ENCODE measurements at places on chromosomes 4 and X. TPM values are rescaled to one million over a fixed set of nuclear protein-coding genes. Genes with fewer than 3 reads are reported as not detected.

Gene COL4A6
- total RNA-seq = 16.2 TPM

Gene KIAA1210
- not detected for total RNA-seq

Gene APBB2
- 4.7 TPM for total RNA-seq

Gene EXOC1L
- total RNA-seq = not detected

Gene BEX4
- total RNA-seq = 1.8 TPM

Gene WAS
- 0.19 TPM for total RNA-seq

Gene GAGE10
- not detected for total RNA-seq

Gene MAGEA11
- total RNA-seq = not detected

Gene SAGE1
- total RNA-seq = 0.07 TPM

Gene MBNL3
- not detected for total RNA-seq
